AG08396 (cell line): ENCODE measurements at places on chromosomes 3 and 15.

GRCh38 chr15:100764778-100765466, 114.7 kb upstream of the ALDH1A3 start:
- peak; percentile 67 for DNase-seq

- DNase-seq, result no peak
Measured at GRCh38 chr3:158267015-158267414, 157.1 kb downstream of the RSRC1 start.

DNA sequence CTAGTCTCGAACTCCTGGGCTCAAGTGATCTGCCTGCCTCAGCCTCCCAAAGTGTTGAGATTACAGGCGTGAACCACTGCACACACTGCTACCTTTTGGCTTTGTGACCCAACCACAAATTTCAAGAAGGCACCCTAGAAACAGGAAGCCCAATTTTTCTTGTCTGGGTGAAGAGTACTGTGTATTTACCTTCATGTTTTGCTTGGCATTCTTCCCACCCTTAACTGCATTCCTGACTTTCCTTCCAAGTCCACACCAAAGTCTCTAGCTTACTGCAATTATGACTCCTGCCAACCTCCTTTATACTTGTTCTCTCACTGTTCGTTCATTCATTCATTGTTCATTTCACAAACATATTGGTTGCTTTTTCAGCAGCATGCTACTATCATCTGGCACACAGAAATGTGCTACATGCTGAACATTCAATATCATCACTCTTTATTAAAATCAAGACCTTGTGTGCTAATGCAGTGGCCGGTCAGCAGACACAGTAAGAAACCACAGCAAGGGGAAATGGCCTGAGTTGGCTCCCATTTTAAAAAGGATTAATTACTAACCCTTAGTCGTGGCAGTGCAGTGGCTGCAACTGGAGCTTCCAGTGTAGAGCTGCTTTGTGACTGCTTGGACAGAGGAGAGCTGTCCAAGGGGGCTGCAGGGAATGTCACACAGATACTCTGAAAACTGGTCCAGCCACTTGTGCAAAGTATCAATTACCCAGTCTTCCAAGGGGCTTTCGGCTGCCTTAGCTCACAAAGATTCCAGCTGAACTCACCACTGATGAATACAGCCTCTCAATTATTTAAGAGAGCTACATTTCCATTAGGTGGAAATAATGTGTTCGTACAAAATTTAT, 94.0 kb downstream of the ETFA start:
- no peak for DNase-seq

GRCh38 chr3:182342252-182342651, 451.1 kb upstream of the ATP11B start:
- DNase-seq, result no peak

DNA sequence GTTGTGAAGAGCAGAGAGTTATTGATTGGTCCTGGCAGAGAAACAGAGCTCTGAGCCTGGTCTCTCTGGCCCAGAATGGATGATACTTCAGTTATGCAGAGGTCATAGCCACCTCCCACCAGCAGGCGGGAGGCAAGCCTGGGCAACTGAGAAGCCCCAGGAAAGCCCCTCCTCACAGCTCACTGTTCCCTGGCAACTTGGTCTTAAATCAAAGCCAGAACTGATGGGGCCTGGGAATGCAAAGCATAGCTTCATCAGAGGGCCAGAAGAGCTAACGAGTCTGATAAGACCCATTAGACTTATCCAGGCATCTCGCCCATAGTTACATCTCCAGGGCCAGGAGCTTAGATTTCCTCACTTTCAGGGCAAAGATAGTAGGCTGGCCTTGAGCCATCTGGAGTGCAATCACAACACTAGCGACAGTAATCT, 5.5 kb upstream of the COLQ start:
- no peak for DNase-seq

DNA sequence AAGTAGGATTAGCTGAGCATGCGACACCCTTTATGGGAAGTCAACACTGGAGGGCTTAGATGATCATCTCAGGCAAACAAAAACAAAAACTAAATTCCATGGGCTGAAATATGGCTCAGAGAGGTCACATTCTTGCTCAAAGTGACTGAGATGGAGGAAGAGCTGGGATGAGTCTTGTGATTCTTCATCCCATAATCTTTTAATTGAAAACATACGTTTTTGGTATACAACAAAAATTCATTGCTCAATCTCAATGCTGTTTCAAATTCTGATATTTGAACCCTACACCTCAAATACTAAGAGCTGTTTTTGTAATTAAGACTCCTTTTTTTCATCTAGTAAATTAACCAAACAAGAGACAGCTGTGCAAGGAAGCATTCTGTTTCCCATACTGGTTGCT, 257.0 kb downstream of the NR1D2 start:
- no peak for DNase-seq

DNA sequence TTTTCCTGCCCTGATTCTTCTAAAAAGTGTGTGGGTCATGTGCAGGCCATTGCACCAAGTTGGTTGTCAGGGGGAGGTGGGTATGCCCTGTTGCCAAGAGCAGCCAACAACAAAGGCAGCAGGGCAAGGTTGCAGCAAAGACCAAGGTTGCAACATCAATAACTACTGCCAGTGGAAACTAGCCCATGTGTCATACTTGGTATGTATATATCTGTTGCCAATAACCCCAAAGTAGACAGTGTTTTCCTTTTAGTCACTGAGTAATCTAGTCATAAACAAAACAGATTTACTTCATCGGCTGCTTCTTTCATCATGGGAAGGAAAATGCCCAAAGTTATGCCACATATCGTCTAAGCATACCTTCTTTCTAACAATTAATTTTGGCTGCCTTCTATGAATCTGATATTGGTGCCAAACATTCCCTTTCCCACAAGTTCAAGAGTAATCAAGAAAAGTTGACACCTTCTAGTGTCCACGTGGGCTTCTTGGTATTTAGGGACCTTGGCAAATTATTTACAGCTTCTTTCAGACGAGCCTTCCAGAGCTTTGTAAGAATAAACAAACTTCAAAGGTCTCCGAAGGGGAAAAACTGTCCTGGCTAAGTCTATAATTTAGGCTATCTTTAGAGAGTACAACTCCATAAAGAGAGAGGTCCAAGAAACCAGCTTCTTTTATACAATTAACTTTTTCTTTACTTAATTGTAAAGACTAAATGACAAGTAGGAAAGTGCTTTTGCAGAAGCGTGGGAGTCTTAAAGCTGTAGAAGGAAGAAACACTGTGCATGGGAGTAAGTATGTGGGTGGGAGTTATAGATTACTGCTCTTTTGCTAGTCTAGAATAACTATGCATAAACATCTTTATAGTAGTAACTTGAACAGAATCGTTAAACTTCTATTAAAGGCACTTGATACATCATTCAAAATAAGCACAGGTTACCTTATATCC, 10.0 kb upstream of the MBNL1 start:
- peak; percentile 89 for DNase-seq

DNA sequence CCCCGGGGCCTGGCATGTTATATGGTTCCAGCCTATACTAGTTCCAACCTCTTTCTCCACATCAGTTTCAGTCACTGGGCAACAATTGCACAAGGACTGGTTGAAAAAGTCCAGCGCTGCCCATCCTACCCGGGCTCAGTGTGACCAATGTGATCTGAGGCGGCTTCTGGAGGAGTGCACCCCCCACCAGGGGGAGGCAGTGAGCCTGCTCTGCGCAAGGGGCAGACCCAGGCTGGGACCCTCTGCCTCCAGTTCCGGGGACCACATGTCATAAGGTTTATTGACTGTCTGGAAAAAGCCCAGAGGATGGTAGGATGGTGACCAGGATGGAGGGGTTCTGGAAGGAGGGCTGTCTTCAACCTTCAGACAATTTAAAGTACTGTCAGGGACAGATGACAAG, 25.6 kb upstream of the NR2E3 start:
- no peak for DNase-seq

DNA sequence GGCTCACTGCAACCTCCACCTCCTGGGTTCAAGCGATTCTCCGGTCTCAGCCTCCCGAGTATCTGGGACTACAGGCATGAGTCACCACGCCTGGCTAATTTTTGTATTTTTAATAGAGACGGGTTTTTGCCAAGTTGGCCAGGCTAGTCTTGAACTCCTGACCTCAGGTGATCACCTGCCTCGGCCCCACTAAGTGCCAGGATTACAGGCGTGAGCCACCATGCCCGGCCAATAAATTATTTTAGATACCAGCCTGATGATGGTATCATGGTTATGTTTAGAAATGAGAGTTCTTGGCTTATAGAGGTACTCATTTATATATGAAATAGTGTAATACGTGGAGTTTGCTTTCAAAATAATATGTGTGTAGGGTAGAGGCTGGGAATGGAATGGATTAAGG, 119.4 kb downstream of the NEO1 start:
- DNase-seq, result no peak

DNA sequence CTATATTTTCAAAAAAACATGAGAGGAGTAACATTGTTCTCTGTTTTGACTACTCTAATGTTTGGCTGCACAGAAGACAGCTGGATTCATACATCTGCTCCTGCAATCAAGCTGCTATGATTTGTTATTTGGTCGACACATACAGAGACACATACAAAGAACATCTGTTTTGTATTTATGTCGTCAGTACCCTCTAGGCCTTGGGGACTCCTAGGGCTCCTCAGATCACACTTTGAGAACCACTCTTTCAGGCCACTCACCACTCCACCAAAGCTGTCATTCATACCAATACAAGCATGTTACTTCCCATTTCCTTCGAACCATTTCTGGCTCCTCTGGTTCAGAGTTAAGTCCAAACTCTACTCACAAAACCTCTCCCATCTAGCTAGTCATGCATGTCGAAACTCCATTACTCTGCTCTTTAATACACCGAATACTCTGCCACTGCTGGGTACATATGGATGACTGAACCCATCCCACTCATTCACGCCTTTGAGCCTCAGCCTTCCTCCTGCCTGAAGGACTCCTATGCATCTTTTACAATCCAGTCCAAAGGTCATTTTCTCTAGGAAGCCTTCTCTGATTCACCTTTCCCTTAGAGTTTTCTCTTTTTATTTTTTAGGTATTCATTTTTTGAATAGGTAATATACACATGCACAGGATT, 102.9 kb upstream of the ARHGEF3 start:
- DNase-seq, result no peak

DNA sequence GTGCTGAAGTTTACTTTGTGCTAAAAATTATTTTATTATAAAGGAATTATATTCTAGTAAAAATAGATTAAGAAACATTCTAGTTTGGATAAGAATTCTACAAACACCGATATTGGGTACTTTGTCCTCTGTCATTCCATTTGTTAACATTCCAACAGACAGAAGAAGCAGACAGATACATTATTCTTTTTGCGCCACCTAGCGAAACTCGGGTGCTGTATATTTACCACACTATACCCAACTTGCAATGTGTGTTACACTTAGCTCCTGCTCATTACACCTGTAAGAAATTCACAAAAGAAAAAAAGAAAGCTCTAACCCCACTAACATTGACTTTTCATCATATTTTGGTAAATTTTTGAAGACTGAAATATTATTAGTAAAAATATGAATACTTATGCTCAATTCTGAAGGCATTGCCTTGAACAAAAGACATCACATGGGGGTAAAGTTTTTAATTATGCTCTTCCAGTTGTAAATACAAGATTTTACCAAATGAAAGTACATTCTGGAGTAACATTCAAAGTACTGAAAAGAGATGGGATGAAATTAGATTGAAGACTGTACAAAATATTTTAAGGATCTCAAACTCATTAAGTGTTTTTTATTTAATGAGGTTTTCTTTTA, 136.5 kb upstream of the MLF1 start:
- peak; percentile 9 for DNase-seq

GRCh38 chr3:47874913-47875312, 72.0 kb downstream of the DHX30 start:
- no peak for DNase-seq

GRCh38 chr3:13493867-13494441, 13.8 kb downstream of the HDAC11 start:
- no peak for DNase-seq

GRCh38 chr15:58572521-58572920, 140.7 kb downstream of the LIPC start:
- no peak for DNase-seq

DNA sequence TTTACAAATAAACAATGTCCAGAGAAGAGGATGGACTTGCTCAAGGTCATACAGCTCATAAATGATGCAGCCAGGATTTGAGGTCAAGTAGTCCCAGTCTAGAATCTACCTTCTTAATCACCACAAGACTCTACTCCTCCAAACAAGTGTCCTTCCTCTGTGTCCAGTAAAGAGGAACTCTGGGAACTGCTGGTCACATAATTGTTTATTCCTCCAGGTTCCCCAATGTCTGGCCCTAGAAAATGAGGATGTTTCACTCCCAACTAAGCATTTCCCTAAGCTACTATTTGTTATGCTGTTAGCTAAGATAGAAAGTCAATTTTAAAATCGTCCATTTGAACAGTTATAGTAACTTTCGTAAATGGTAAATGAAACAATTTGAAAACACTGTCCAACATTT, 192.4 kb downstream of the FHIT start:
- no peak for DNase-seq

DNA sequence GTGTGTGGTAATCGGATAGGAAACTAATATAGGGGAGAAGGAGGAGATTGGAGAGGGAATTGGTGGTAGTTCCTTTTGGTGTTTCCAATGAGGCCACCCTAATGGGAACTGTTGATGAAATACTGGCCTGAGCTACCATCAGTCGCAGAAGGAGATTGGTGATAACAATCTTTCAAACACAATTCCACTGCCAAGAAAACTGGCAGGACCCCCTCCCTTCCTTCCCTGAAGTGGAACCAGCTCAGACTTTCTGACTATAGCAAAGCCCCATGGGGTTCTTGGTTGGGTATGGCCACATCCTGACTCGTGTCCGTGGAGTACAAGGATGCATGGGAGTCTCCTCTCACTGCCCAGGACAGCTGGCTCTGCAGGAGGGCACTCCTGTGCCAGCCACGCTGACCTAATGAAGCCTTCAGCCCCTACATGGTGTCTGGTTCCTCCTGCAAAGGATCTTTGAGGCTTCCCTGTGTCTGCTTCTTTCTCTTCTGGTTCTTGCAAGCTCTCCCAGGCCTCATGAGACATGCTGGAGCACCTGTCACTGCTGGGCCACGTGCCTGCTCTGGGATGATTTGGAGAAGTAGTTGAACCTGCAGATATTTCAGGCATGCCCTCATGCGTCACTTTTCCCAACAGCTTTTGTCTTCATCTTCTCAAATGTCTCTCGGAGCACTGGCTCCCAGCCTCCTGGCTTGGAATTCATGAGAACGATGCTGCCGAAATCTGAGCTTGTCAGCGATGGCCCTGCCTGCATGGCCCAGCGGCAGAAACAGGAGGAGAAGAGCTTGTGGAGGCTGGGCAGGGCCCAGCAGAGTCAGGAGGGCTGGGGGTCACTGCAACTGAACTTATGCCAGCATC, 90.0 kb upstream of the ADPGK start:
- no peak for DNase-seq

DNA sequence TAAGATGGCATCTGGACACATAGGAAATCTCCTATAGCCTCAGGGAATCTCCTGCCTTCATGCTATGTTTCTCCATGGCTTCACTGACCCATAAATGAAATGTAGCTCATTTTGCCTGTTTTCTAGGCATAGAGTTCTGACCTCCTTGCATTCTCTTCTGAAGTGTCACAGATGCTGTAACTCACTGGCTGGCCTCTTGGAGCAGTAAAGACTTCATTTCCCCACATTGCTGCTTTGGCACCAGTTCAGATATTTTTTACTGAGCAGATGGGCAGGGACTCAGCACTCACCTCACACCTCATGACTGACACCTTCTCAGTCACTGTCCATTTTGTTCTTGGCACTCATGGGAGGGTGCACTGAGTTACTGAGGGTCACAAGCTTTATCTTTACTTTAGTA, 286.7 kb upstream of the TGFBR2 start:
- DNase-seq, result peak; percentile 29

- DNase-seq, result no peak
Measured at GRCh38 chr3:64122476-64122875, 99.2 kb upstream of the PSMD6 start.
